ENCODE measurements at places on chromosomes 12 and 14. TPM values are rescaled to one million over a fixed set of nuclear protein-coding genes. Genes with fewer than 3 reads are reported as not detected.

AMN gene
- total RNA-seq = 0.78 TPM

CREBL2 gene
- 23.2 TPM for total RNA-seq

ETFBKMT gene
- total RNA-seq = 0.84 TPM

DLK1 gene
- total RNA-seq = not detected

ANG gene
- 1.2 TPM for total RNA-seq

CDC42BPB gene
- total RNA-seq = 0.46 TPM

FOXG1 gene
- not detected for total RNA-seq

FAM181A gene
- total RNA-seq = not detected

CCDC175 gene
- total RNA-seq = not detected

GLIPR1 gene
- 21.8 TPM for total RNA-seq

NPFF gene
- total RNA-seq = not detected

ANKRD33 gene
- not detected for total RNA-seq

IRAK3 gene
- total RNA-seq = 0.30 TPM

SCN8A gene
- total RNA-seq = 0.91 TPM

KRT72 gene
- total RNA-seq = 5.4 TPM

PAX9 gene
- not detected for total RNA-seq

RHEBL1 gene
- total RNA-seq = 6.6 TPM

PDE3A gene
- total RNA-seq = not detected

LALBA gene
- not detected for total RNA-seq

ARMH4 gene
- not detected for total RNA-seq

MANSC4 gene
- total RNA-seq = not detected

RTL1 gene
- total RNA-seq = not detected

CCDC197 gene
- total RNA-seq = not detected

ADCY6 gene
- total RNA-seq = 0.03 TPM

MARCHF9 gene
- total RNA-seq = 32.3 TPM

DNAI7 gene
- total RNA-seq = not detected

PRIMA1 gene
- total RNA-seq = not detected

GARIN6 gene
- not detected for total RNA-seq

HOXC6 gene
- not detected for total RNA-seq

TDRD9 gene
- total RNA-seq = 0.39 TPM

PLEKHD1 gene
- total RNA-seq = 0.05 TPM

TEAD4 gene
- 1.2 TPM for total RNA-seq

KRT6A gene
- total RNA-seq = not detected

ASIC1 gene
- 3.1 TPM for total RNA-seq

KERA gene
- total RNA-seq = not detected

TMEM121 gene
- total RNA-seq = 7.0 TPM

TPH2 gene
- not detected for total RNA-seq

ART4 gene
- not detected for total RNA-seq

KRT71 gene
- total RNA-seq = not detected

RPL10L gene
- not detected for total RNA-seq

PAWR gene
- total RNA-seq = 4.0 TPM

SLC25A47 gene
- not detected for total RNA-seq
